ENCODE measurements at places on chromosomes 12 and 14.

GRCh38 chr12:115158816-115159215 is 474.8 kb upstream of the TBX3 start:
- no peak for DNase-seq

DNA sequence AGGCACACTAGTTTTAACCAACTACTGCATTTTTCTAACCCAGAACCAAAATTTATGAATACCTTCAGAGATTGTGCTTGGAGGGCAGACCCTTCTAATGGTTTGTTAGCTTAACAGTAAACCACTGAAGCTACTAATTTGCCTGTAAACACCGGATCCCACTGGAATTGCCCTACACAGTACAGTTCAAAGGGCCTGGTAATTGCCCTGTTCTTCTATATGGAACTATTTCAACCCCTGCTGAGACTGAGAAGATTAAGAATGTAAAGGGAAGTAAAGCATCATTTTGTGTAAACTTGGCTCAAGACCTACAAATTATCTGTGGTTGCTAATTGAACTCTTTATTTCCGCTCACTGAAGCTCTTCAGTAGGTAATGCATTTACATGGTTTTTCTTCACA is 468.1 kb downstream of the NPAS3 start:
- DNase-seq, result no peak

DNA sequence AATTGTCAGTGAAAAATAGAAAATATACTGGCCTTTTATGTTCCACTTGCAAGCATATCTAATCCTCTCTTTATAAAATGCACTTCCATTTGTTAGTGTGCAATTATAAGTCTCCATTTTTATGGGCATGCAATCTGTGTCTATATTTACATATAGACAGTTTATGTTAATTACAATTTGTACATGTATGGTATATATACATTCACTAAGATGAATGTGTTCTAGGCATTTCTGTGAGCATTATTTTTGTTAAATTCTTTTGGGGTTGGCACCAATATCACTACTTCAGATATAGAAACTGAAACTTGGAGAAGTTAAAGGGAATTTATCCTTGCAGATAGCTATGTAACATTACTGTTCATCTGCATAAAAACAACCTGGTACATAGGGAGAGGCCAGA is 470.8 kb upstream of the LMO3 start:
- DNase-seq, result no peak

- DNase-seq, result no peak
Observed at GRCh38 chr12:115341442-115341841, 657.5 kb upstream of the TBX3 start.

- no peak for DNase-seq
Observed at GRCh38 chr12:60152756-60153155, 556.9 kb downstream of the SLC16A7 start.

GRCh38 chr14:56199095-56199981 is 81.1 kb downstream of the PELI2 start:
- no peak for DNase-seq

All from HuH-7 (cell line).